IPS-NIHi11 (cell line): ENCODE measurements at places on chromosomes 11 and 22.

GRCh38 chr22:42797011-42797410, 60.1 kb downstream of the ARFGAP3 start:
- no peak for DNase-seq

GRCh38 chr11:69367211-69367964, 73.4 kb downstream of the MYEOV start:
- DNase-seq, result no peak

GRCh38 chr11:63829823-63830489, 9.0 kb upstream of the MARK2 start:
- peak; percentile 74 for DNase-seq

DNA sequence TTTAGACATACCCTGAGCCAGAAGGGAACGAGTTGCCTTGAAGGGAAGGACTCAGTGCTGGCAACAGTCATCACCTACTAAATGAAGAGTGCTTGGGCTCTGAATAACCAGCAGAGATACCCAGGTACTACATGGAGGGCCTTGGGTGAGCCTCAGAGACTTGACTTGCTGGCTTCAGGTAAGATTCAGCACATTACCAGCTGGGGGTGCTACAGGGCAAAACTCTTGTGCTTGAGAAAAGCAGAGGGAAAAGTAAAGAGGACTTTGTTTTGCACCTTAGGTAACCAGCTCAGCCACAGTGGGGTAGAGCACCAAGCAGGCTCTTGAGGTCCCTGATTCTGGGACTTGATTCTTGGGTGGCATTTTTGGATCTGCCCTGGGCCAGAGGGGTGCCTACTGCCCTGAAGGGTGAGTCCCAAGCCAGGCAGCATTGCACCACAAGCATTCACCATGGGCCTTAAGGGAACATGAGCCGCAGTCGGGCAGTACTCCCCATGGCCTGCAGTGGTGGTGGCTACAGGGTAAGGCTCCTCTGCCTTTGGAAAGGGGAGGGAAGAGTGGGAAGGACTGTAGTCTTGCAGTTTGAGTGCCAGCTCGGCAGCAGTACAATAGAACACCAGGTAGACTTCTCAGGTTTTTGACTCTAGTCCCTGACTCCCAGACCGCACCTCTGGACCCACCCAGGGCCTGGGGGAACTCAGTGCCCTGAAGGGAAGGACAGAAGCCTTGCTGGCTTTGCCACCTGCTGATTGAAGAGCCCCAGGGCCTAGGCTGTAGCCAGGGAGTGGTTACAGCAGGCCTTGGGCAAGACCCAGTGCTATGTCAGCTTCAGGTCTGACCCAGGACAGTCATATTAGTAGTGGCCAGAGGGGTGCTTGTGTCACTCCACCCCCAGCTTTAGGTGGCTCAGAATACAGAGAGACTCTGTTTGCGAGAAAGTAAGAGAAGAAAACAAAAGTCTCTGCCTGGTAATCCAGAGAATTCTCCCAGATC, 22.7 kb upstream of the PLEKHA7 start:
- DNase-seq, result no peak

DNA sequence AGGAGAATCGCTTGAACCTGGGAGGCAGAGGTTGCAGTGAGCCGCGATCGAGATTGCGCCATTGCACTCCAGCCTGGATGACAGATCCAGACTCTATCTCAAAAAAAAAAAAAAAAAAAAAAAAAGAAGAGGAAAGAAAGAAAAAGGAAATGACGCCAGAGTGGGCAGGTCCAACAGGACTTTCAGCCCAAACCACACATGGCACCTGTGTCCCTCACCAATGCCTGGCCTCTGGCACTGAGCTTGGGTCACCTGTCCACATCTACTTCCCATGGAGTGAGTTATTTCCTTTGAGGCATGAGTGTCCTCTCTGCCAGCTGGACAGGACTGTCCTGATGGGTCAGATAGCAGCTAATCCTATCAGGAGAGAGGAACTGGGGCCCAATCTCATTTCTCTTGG, 15.2 kb upstream of the GCAT start:
- DNase-seq, result no peak

DNA sequence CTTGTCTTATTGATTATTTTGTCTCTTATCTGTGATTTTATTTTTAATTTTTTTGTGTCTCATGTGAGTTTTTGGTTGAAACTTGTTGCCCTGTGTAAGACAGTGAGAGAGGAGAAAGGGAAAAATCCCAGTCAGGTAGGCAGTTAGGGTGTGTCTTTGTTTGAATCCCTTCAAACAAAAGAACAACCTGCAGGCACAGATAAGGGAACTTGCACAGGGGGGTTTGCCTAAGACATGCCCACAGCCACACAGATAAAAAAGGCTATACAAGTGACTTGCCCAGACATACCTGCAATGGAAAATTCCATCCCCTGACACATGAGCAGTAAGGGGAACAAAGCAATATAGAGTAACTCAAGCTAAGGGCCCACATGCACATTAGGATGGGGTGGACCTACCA, 127.8 kb upstream of the PLET1 start:
- no peak for DNase-seq
